ENCODE measurements at places on chromosomes 1 and 21.

- DNase-seq, result no peak
Measured at GRCh38 chr1:15947382-15948090, 28.4 kb downstream of the ZBTB17 start.

DNA sequence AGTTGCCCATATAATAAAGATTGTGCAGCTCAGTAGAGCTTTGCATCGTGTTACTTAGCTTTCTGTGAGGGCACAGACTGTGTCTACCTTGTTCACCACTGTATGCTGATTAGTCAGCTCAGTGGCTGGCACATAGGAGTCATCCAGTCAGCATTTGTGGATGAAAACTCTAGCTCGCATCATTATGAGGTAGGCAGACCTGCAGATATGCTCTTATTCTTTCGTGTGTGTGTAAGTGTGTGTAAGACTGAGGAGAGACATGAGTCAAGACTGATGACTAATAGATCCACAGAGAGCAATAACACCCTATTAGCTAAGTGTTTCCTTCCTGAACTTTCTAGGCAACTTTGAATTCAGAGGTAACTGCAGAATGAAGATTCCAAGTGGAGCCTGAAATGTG, 17.1 kb downstream of the TTF2 start:
- peak; percentile 53 for DNase-seq

GRCh38 chr1:88462096-88462487, 222.0 kb upstream of the PKN2 start:
- DNase-seq, result no peak

DNA sequence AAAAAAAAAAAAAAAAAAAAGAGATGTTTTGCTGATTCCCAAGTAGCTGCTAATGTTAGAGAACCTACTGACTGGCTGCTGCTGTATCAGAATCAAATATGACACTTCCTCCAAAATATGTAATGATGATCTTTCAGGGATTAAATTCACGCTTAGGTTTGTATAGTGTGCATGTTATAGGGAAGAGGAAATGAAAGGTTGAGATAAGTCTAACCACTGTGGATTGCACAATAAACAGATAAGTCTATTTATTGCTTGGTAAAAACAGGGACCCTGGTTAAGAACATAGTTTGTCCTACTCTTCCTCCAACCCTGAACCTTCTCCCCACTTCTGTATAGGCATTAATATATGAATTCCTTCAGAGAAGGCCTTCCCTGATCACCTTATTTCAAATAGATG, 13.2 kb downstream of the RC3H1 start:
- DNase-seq, result no peak

- DNase-seq, result no peak
Measured at GRCh38 chr1:228236744-228237143, 28.9 kb downstream of the OBSCN start.

Measured in H54 (cell line).